ENCODE measurements at places on chromosomes 7 and 10. TPM values are rescaled to one million over a fixed set of nuclear protein-coding genes. Genes with fewer than 3 reads are reported as not detected.

DNA sequence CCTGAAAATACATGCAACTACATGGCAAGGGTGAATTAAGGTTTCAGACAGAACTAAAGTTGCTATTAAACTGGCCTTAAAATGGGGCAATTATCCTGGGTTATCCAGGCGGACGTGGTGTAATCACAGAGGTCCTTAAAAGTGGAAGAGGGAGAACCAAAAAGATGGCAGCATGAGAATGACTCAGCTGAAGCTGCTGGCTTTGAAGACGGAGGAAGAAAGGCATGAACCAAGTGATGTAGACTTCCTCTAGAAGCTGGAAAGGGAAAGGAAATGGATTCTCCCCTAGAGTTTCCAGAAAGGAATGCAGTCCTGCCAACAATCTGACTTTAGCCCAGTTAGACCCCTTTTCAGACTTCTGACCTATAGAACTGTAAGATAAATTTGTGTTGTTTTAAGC, 27.0 kb upstream of the UBN2 start:
- no peak for DNase-seq

DNA sequence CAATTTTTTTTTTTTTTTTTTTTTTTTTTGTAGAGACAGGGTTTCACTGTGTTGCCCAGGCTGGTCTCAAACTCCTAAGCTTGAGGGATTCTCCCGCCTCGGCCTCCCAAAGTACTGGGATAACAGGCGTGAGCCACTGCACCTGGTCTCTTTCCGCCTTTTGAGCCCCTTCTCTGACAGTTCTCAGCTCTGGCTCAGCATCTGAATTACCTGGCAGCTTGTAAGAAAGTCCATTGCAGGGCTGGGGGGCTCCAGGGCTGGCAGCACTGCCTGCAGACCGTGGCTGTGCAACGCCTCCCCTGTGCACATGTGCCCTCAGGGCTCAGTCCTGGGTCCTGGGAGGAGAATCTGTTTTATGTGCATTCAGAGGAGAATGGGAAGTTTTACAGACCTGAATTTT, 37.6 kb downstream of the VWA2 start:
- no peak for DNase-seq

GRCh38 chr7:124041439-124041838, 8.6 kb upstream of the TMEM229A start:
- no peak for DNase-seq

The CFAP69 gene
- 9.3 TPM for total RNA-seq
